DMS79 treated with DMSO at 0.1 percent for 48 hours (cell line): ENCODE measurements at places on chromosomes 4 and X.

DNA sequence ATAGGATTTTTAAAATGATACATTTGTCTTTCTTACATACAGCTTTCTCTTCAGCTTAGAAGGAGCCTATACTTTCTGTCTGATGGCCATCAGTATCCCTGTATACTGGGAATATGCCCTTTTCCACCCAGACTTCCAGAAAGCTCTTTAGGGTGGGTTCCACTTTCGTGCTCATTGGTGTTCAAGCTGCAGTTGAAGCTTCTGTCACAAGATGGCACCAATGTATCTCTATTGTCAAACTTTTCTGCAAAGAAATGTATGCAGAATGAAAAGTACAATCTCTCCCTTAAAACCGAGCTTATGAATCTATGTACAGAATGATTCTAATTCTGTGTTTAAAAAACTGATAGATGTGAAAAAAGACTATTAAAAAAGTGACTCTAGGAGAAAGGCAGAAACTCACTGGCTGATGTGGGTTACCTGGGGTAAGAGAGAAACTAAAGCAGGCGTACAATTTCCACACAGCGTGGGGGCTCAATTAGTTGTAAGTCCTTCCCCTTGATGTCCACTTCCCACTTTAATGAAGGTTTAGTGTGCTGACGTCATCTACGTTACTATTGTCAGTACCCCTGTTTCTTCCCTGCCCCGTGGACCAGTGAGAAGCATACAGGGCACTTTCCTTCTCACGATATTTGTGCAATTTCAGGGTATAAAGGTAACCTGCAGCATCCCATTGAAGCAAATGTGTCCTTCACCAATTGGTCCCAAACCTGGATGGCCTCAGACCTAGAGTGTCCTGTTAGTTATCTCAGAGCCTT lies 57.3 kb upstream of the TCEAL2 start:
- DNase-seq, result peak; percentile 1

DNA sequence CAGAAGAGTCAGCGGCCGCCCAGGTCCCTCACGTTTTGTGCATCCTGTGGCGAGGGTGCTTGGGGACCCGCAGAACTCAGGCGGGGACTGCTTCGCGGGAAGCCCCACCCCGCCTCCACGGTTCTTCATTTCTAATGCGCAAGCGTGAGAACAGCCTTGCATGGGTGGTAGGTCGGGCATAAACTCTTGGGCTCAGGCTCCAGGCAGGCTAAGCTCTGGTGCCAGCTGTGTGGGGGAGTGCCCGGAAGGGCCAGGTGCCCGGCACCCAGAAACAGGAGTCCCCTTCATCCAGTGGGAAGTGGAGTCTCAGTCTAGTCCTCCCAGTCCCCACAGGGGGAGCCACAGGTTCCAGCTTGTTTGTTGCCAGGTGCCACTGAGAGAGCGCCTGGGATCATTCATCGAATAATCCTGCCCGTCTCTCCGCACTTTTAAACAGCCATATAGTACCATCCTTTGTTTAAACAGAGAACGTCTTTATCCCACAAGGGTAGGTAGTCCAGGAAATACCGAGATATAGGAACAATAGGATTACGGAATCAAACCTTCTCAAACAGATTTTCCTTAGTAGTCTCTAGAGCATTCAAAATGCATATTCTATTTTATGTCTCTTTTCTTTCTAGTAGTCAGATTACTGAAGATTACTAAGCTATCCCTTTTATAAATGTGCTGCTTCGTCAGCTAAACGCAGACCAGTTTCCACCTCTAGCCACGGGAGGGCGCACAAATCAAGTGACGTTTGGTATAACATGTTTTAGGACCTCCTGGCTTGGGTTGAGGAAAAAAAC lies 12.7 kb upstream of the RBBP7 start:
- DNase-seq, result peak; percentile 35

DNA sequence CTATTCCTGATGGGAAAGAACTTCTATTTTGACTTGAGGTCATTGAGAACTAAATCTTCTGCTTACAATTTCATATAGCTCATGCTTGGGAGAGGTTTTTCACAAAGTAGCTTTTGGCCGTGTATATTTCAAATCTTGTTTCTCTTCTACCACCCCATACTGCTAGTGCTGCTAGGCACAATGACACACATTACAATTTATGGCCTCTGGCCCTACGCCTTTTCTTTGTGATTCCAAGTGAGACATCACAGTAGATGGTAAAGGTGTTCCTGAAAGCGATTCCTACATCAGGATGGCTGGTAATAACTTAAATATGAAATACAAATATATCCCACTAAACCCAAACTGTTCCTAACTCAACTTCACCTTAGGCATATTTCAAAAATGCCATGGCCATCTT lies 101.1 kb downstream of the ATXN3L start:
- no peak for DNase-seq

- no peak for DNase-seq
Measured at GRCh38 chr4:102565696-102566095, 64.5 kb downstream of the NFKB1 start.
